ENCODE measurements at places on chromosomes 16 and 17. TPM values are rescaled to one million over a fixed set of nuclear protein-coding genes. Genes with fewer than 3 reads are reported as not detected.

NPW gene
- not detected for total RNA-seq

INCA1 gene
- not detected for total RNA-seq

DNASE1L2 gene
- 0.21 TPM for total RNA-seq

ALKBH5 gene
- total RNA-seq, result 97.9 TPM

IGSF6 gene
- total RNA-seq, result 13.9 TPM

ABCA6 gene
- 1.7 TPM for total RNA-seq

SYT17 gene
- total RNA-seq, result 0.52 TPM

ZNF319 gene
- 5.7 TPM for total RNA-seq

ATP1B2 gene
- not detected for total RNA-seq

CANT1 gene
- total RNA-seq, result 28.1 TPM

PDIA2 gene
- total RNA-seq, result not detected

KRT15 gene
- not detected for total RNA-seq

HBA1 gene
- total RNA-seq, result 28.3 TPM

CBX2 gene
- total RNA-seq, result under 0.01 TPM

KLHL10 gene
- not detected for total RNA-seq

CDH15 gene
- not detected for total RNA-seq

SRCAP gene
- total RNA-seq, result 16.5 TPM

WNT3 gene
- total RNA-seq, result 0.10 TPM

GJC1 gene
- not detected for total RNA-seq

ALOX15B gene
- 0.10 TPM for total RNA-seq

MFSD6L gene
- 0.10 TPM for total RNA-seq

NLGN2 gene
- 0.73 TPM for total RNA-seq

KCTD11 gene
- total RNA-seq, result 0.73 TPM

LPO gene
- total RNA-seq, result not detected

RASD1 gene
- 1.6 TPM for total RNA-seq

KRT36 gene
- not detected for total RNA-seq

TCAP gene
- total RNA-seq, result 1.0 TPM

PRM1 gene
- total RNA-seq, result not detected

SLC5A10 gene
- total RNA-seq, result 0.10 TPM

KRT24 gene
- not detected for total RNA-seq

TNFRSF13B gene
- total RNA-seq, result 2.2 TPM

FKBP10 gene
- 0.21 TPM for total RNA-seq

JMJD6 gene
- 48.5 TPM for total RNA-seq

CLEC18B gene
- not detected for total RNA-seq

CHD9NB gene
- not detected for total RNA-seq

SDR42E2 gene
- 0.52 TPM for total RNA-seq

CTRB1 gene
- total RNA-seq, result not detected

LIG3 gene
- total RNA-seq, result 29.5 TPM

LAT gene
- total RNA-seq, result 34.0 TPM

KRTAP17-1 gene
- total RNA-seq, result not detected

TP53TG3C gene
- total RNA-seq, result 0.31 TPM

ABI3 gene
- 6.3 TPM for total RNA-seq

HEXD gene
- total RNA-seq, result 16.0 TPM

TLCD2 gene
- total RNA-seq, result under 0.01 TPM

AGRP gene
- not detected for total RNA-seq

KRTAP16-1 gene
- 0.21 TPM for total RNA-seq

ZG16B gene
- 1.2 TPM for total RNA-seq

KIF2B gene
- total RNA-seq, result not detected

Data from mononuclear cell (primary cell).